GM03348 (cell line): ENCODE measurements at places on chromosomes 12 and 14.

DNA sequence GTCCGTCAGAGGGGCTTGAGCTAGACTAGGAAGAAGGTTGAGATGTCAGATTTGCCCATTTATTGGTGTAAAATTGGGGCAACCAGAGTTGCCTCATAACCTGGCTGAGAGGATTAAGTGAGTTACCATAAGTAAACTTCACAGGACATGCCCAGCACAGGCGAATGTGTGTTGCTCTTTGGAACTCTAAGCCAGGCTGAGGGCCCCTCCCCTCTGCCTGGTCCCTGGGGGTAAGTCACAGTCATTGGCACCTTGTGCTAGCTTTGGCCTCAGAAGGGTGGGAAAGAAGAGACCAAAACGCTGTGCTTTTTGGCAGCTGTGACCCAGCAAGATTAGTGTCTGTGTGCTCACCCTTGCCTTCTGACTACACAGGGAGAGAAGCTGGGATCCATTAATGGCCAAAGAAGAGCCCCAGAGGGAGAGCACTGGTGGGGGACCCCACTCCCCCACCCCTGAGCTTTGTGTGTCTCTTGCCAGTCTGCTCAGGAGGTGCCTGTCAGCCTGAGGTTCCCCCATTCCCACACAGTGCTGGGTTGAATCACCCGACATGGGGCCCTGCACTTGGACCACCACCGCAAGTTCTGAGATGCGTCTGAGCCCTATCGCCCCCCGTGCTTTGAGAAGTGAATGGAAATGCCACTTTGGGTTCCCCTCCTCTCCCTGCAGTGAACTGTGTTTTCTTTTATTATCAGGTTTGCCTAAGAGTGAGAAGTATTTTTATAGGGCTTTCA is 74.1 kb downstream of the CACNA1C start:
- no peak for DNase-seq

DNA sequence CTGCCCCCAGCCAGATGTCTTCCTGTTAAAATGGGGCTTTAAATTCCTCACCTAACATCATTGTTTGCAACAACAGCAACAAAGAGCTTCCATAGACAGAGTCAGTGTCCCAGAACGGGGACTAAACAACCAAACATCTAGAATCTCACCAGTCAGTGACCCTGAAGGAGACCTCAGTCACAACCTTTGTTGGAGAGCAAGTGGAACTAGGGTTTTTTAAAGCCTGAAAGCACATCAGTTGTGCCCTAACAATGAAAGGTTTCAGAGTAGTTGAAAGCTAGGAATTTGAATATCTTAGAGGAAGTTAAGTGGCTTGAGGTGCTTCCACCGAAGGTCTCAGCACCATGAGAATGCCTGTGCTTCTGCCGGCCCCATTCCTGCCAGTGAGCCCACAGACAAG is 5.0 kb upstream of the ALDH2 start:
- no peak for DNase-seq

DNA sequence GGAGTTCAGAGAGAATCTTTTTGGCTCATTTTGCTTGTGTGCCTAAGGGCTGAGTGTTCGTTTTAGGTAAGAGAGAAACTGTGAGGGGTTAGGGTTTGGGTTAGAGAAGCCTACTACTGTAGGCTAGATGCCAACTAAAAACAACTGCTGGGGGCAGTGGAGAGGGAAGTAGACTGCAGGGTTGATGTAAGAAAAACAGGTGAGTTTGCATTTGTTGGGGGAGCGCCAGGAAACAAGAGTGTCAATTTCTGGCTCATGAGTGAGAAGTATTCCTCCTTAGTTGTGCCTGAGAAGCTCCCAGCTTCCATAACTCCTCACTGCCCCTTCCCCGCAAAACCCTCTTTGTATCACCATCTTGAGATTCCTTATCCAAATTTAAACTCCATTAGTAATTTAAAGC is 92.3 kb downstream of the DERA start:
- no peak for DNase-seq

GRCh38 chr12:53989227-53990113 is 4.5 kb downstream of the HOXC10 start:
- no peak for DNase-seq

DNA sequence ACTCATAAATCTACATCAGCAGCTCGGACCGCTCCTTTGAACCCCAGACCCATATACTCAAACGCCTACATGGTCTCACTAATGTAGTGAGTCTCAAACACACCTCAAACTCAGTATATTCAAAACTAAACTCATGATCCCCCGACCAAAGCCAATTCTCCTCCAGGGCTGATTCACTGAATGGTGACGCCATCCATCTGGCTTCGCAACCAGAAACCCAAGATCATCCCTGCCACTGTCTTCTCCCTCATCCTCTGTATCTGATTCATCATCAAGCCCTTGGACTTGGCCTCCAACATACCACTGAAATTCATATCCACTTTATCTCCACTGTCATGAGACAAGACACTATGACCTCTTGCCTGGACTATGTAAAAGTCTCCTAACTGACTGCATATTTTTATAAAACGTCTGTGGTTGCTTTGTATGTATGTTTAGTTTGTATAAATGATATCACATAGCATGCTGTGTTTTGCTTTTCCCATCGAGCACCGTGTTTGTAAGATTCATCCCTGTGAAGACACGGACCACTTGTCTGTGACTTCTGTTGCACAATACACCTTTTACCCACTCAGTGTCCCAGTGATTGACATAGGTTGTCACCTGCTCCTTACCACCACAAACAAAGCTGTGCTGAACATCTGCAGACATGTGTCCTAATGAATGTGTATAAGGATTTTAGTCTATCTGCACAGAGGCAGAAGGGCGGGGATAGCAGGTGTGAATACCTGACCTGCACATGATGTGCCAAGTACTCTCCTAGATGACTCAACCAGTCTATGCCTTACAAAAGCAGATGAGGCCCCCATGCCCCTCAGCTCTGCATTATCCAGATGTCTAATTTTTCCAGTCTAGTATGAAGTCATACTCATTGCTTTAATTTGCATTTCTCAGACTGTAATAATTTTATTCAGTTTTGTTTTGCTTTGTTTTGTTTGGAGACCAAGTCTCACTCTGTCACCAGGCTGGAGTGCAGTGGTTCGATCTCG is 76.9 kb downstream of the VWF start:
- peak; percentile 81 for DNase-seq

DNA sequence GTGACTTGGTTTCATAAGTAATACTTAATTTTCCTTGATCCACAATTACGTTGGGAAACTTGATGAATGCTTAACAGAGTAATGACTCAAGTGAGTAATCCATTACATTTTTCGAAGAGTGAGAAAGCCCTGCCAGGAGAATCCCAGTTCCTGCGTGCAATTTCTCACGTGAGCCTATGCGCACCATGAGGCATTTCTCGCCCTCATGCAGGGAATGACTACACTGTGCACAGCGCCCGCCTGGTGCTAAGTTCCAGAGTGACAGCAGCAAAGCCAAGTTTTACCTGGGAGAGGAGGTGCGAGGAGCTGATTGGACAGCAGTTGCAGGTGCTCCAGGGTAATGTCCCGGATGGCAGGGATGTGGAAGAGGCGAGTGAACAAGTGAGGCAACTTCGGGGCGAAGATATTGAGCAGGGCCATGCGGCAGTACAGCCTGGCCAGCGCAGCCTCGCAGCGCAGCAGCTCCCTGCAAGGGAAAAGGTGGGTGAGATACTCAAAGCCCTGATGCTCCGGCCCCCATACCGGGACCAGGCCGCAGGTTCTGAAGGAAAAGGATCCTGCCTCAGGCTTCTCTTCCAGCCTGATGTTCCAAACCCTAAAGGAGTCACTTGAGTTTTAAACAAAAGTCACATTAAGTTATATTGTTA is 69.4 kb downstream of the TRAFD1 start:
- DNase-seq, result no peak

- no peak for DNase-seq
Observed at GRCh38 chr14:72480464-72481243, 413.2 kb downstream of the DPF3 start.

DNA sequence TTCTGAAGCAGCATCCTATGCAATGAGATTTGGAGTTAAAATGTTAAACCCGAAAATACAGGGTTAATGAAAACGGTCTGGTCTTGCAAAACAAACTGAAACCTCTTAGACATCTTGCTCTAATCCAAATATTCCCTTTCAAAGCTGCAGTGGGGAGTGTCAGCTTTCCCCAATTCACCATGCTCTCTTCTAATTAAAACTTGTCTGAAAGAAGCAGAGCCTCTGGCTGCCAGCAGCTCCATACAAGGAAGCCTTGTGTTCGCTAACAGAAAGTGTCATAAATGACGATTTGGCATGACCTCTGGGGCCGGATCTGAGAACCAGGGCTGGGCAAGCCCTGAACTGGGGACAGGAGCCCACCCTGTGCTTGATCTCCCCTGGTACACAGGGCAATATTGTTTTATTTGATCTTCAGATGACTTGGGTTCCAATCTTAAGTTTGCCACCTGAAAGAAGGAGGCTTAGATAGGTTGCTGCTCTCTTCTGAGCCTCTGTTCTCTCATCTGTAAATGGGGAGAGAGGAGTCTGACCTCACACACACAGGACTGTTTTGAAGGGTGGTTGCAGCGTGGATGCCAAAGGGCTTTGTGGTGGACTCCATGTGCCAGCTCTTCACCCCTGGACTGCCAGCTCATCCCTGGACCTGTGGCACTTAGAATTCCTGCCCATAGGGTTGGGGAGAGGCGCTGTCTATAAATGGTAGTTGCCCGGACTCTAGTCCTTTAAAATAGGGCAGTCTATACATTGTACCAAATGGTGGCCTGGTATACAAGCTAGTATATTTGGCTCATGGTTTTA is 7.8 kb downstream of the KMT5A start:
- DNase-seq, result no peak

DNA sequence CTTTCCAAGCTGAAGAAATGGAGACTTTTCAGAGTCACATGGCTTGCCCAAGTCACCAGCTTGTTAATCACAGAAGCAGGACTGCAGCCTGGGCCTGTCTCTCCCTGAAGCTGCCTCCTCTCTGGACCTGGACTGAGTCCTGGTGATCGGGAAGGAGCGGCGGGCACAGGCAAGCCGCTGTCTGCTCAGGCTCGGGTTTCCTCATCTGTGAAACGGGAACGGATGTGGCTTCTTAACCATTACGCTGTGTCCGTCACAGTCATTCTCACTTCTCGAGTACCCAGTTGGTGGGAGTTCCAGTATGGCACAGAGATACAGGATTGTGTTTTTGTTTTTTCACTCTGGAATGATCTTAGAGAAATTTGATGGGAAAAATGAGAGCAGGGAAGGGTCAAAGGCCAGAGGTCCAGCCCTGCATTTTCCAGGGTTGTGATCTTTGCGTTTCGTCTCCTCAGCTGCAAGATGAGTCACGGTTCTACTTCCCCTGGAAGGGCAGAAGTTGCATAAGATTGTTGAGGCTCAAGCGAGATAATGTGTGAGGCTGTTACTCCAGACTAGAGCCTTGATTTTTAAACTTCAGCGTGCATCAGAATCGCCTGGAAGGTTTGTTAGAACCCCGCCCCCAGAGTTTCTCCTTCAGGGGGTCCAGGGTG is 7.6 kb upstream of the LRTM2 start:
- no peak for DNase-seq
